ENCODE measurements at places on chromosomes 4 and X.

DNA sequence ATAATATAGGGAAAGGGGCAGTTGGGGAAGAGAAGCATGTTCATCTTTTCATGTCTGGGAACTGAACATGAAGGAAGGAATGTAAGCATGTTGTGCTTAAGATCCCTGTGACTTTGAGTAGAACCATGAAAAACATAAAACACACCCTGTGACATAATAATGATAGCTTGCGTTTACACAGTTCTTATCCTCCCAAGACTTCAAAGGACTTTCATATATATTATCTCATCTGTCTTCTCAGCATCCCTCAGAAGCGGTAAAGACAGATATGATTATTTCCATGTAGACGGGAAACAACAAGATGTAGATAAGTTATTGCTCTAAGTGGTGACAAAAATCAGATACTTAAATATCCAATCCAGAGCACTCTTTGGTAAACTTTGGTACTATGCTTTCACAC is 3.3 kb upstream of the SH3RF1 start:
- no peak for DNase-seq

- no peak for DNase-seq
Observed at GRCh38 chr4:122552898-122553297, 68.0 kb downstream of the IL21 start.

DNA sequence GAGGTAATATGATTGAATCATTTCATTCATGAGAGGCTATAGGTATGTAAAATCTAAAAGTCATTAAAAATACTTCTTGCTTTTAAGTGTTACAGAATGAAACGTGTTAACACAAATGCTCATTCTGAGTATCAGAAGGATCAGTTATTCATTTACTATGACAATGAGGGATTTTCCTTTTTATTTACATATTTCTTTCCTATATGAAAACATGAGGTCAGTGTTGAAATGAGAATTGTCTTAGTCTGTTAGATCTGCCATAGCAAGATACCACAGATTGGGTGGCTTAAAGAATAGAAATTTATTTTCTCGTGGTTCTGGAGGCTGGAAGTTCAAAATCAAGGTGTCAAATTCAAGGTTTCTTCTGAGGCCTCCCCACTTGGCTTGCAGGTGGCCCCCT is 181.2 kb downstream of the ARHGAP10 start:
- no peak for DNase-seq

DNA sequence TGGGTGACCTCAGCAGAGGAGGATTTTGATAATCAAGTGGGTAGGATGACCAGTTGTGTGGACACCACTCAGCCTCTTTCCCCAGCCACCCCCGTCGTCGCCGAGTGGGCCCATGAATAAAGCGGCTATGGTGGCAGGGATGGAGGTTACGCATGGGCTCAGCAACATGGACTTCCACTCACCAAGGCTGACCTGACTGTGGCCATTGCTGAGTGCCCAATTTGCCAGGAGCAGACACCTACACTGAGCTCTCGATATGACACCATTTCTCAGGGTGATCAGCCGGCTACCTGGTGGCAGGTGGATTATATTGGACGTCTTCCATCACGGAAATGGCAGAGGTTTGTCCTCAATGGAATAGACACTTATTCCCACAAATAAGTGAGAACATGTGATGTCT is 361.3 kb downstream of the KLHL4 start:
- no peak for DNase-seq

DNA sequence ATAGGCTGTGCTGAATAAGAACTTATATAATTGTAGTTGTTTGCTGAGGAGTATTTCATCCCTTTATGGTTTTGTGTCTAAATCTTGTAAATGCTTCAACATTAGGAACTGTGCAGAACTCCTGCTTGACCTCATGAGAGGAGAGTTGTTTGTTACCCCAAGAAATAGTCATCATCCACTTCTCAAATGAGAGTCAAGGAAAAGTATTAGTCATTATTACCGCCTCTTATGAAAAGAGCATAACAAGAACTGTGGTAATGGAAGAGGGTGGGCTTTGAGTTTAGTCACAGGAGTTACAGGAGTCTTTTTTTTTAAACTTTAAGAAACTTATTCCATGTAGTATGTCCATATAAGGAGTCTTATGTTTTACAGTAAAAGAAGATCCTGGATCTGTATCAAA is 132.9 kb downstream of the RAP1GDS1 start:
- no peak for DNase-seq

- DNase-seq = no peak
Observed at GRCh38 chr4:38859501-38859900, 2.9 kb upstream of the TLR6 start.

- DNase-seq = no peak
Observed at GRCh38 chr4:168095776-168096406, 3.6 kb downstream of the ANXA10 start.

- DNase-seq = no peak
Observed at GRCh38 chr4:182808673-182809416, 108.3 kb downstream of the DCTD start.

DNA sequence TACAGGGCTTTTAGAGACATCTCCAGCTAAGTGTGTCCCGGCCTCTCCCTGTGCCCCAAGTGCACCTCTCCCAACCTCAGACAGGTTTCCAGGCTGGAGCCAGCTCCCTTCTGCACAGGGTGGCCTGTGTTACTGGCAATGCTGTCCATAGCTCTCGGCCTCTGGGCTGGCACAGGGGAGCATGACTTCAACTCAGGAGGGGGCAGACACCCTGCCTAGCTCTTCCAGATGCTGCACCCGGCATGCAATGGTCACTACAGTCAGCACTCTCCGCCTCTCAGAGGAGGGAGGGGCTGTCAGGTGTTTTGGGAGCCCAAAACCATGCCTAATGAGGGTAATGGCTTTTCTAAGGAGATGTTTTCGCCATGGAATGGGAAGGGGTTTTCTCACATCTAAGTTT is 2.4 kb upstream of the IRAK1 start:
- DNase-seq = no peak

GRCh38 chrX:87874043-87874442 is 356.4 kb downstream of the KLHL4 start:
- no peak for DNase-seq

Data from right forelimb (tissue), 1 donor.